ENCODE measurements at places on chromosomes 11 and 22. TPM values are rescaled to one million over a fixed set of nuclear protein-coding genes. Genes with fewer than 3 reads are reported as not detected.

DNA sequence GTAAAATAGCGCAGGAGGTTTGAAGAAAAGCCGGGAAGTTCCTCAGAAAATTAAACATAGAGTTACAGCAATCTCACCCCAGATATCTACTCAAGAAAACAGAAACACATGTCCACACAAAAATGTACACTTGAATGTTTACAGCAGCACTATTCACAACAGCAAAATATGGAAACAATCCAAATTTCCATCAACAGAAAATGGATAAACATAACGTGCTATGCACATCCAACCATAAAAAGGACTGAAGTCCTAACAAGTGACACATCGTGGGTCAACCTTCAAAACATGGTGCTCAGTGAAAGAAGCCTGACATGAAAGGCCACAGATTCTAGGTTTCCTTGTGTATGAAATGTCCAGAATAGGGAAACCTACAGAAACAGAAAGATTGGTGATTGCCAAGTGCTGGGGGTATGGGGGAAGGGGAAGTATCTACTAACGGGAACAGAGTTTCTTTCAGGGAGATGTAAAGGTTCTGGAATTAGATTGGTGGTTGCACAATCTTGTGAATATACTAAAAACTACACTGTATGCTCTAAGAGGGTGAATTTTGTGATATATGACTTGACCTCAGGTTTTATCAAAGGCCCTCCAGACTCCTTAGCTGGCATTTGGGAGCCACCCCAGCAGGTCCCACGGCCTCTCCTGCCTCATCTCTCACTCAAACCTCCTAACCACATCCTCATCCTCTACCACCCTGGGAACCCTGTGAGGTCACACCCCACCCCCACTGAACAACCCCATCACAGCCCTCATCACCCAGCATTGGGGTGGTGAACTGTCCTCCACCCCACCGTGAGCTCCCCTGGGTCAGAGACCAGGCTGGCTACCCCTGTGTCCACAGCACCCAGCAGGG, 69.2 kb upstream of the PRR5 start:
- DNase-seq: no peak

The DKK3 gene
- 30.2 TPM for total RNA-seq

The IGF2 gene
- 1.3 TPM for total RNA-seq

The OR51B4 gene
- total RNA-seq: not detected

The PLEKHA7 gene
- total RNA-seq: 25.6 TPM
